Stimulated activated CD4-positive, alpha-beta T cell treated with anti-CD3 and anti-CD28 coated beads, Interleukin-15, amount 100 ng/mL, for 1 hour (primary cell): ENCODE measurements at places on chromosomes 2 and 18.
A peak's percentile ranks its signal among the peaks of the same experiment; 100 is the strongest.

DNA sequence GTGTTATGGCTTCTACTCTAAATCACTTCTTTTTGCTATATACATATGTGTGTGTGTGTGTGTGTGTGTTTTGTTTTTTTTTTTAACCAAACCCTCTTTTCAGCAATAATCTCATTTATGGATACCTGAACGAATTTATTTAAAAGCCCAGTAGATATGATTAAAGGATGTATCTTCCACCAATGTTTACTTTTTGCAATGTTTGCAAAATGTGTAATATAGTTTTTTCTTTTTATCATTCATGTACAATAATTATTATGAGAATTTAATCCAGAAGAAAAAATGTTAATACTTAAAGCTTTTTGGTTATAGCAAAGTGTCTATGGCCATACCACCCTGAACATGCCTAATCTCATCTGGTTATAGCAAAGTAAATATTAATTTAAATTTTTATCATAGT, 1.6 kb upstream of the CNDP2 start:
- no peak for DNase-seq

DNA sequence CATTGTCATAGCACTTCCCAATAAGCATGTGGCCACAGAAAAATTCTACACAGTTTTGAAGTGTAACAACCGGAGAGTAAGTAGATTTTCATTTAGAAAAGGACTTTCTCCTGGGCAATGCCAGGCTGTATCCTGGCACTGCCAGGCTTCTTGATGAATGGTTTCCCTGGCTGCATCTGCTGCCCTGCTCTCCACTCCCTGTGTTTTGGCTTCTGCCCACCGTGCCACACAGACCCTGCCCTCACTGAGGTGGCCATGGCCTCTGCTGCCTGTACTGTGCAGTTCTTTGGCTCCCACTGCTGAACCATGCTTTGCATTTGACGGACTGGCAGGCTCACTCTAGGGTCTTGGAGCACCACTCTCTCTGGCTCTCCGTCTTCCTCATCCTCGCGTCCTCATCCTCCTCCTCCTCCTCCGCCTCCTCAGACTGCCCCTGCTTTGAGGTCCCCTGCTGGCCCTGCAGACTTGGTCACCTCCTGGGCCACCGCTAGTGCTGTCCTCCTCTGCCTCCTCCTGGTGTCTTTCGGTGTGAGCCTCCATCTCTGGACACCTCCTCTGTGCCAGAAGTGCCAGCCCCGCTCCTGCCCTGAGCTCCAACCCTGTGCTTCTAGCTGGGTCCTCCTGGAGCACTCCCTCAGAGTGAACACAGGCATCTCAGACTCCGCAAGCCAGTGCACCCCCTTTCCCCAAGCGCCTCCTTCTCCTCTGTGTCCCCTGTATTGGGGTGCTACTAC, 45.9 kb upstream of the CNGA3 start:
- DNase-seq, result no peak

GRCh38 chr2:197996583-197996982, 192.2 kb downstream of the PLCL1 start:
- DNase-seq, result no peak

DNA sequence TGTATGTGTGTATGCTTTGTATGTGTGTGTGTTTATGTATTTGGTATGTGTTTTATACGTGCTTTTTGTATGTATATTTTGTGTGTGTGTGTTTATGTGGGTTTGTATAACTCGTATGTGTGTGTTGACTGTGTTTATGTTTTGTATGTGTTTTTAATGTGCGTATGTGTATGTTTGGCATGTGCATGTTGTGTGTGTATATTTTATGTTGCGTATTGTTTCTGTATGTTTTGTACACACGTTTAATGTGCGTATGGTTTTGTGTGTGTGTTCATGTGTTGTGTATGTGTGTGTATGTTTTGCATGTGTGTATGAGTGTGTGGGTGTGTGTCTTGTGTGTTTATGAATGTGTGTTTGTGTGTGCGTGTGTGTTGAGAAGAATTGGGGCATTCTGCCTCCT, 55.2 kb upstream of the NCK2 start:
- no peak for DNase-seq

GRCh38 chr2:158686210-158686691, 108.9 kb upstream of the DAPL1 start:
- DNase-seq, result no peak

GRCh38 chr2:24123922-24124580, 782 bp downstream of the FAM228B start:
- DNase-seq, result no peak

- DNase-seq, result no peak
These were observed 324.1 kb upstream of the TCF4 start for GRCh38 chr18:55912071-55912470.

DNA sequence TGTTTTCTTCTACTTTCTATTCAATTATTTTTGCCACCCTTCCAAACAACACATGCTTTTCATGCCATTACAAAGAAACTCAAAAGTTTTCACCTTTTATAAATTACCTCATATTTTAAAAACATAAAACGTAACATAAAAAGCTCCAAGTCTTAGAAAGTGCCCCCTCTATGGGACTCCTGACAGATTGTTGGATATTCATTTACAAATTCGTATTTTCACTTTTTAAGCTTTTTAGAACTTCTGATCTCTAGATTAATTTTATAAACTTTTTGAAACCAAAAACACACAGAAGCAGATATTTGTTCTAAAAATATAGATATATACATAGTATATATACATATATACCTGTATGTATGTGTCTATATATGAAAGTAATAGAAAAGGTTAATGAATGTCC, 1.5 kb downstream of the COL5A2 start:
- no peak for DNase-seq

- peak; percentile 28 for DNase-seq
These were observed 29.4 kb upstream of the NOTO start for GRCh38 chr2:73172963-73173362.

DNA sequence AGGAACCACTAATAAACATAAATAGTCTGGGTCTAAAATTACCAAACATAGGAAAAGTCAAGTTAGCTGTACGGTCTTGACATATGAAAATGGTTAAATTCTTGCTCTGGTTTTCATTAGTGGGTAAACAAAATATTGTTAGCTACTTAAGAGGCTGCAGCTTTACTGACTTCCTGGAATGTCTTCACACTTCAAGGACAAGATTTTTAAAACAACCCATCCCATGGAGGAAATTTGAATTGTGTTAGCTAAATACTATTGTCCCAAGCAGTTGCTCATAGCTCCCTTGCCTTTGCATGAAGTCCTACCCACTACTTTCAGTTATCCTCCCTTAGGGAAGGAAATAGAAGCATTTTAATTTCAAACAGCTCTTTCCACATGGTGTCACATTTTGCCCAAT, 128.5 kb downstream of the EPHA4 start:
- DNase-seq, result no peak

DNA sequence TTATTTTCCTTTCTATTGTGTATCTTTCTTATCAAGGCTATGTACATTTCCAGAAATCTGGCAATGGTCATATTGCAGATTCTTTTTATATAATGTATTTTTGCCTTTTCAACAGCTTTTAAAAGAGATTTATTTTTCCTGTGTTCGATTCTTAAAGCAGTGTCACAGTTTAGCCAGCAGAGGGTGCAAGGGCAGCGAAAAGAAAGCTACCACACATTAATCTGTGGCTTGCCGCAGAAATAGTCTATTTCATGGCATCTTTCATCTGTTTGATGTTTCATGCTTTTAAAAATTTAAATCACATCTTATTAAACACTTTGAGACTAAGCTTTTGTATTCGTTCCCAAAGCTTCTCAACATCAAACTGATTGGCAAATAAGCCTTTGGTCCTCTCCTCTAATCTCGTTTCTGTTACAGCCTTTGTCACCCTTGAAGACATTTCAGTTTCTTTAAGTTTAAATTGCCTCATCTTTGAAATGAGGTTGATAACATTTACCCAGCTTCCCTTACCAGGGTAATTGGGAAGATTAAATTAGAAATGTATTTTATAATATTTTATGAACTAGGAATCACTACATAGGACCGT, 73.3 kb downstream of the PIK3C3 start:
- no peak for DNase-seq

DNA sequence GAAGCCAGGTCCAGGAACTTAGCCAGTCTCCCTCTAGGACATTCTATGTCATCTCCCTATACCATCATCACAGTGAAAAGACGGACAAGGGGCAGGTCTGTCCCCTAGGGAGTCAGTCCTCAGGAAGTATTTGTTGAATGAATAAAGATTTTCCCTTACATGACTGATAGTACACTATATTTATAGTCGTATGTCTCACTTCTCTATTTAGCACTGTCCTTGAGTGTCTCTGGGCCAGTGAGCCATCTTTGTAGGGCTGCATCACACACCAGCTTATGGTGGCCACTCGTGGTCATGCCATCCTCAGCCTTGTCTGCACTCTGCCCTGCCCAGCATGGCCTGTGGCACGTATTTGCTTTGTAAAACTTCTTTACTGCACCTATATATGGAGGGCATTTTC, 25.8 kb downstream of the PTPN18 start:
- no peak for DNase-seq

GRCh38 chr2:169091256-169091655, 21.9 kb downstream of the DHRS9 start:
- no peak for DNase-seq

DNA sequence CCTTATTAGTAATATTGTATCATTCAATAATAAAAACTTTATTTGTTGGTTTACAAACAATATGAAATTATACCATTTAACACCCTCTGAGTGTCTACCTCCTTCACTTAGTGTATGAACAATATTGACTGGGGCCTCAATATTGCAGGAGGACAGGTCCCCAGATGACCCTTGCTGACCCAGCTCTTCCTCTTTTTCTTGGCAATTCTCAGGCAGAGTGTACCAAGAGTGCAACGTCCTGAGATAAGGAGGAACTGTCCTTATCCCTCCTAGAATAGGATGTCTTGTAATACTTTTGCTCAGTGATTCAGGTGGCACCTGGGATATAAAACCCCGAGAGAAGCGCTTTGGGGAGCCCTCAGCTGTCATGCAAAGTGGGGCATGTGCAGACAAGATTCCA, 76.8 kb downstream of the PLA2R1 start:
- DNase-seq, result no peak

DNA sequence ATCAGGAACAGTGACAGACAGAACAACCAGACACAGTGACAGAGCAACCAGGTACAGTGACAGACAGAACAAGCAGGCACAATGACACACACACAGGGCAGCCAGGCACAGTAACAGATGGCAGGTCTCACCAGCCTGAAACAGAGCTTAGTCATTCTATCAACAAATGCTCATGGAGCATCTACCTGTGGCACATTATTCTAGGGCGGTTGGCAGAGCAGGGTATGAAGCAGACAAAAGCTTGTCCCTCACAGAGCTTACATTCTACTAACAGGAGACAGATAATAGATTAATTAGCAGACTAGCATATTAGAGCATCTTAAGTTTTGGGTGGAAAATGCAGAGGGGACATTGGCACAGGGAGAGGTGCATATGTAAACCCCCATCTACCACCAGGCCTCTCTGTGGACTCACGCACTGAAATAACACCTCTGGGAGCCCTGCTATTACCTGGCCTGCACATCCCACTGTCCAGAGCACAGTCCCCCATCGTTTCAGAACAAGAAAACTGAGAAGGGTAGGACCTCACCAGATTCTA, 64.1 kb upstream of the RAB6C start:
- DNase-seq, result no peak

GRCh38 chr2:17052001-17052400, 386.4 kb upstream of the CYRIA start:
- DNase-seq, result no peak

DNA sequence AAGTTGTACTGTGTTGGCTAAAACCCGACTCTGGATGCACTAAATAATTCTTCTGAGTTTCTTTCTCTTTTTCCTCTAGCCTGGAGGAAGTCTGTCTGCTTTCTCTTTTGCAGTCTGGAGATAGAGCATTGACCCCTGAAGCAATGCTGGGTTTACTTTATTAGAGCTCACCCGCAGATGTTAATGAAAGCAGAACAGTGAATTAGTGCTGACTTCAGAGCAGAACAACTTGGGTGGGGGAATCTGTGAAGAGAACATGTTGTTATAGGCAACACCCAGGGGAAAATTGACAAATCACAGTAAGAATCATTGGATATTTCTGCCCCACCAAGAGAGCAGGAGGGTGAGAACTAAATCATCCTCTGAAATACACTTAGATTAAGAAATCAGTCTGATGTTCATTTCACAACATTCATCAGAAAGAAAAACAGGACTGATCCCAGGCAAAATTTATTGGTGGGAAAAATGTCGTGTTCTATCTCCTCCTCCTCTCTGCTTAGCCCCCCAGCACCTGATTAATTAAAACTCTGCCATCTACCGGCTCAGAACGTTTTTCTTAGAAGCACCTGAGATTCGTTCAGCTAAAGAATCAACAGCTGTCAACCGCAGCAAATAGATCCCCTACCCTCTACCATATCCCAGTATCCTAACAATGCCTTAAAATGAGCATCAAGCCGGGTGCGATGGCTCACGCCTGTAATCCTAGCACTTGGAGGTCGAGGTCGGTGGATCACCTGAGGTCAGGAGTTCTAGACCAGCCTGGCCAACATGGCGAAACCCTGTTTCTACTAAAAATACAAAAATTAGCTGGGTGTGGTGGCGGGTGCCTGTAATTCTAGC, 165.1 kb downstream of the FMNL2 start:
- DNase-seq, result no peak

DNA sequence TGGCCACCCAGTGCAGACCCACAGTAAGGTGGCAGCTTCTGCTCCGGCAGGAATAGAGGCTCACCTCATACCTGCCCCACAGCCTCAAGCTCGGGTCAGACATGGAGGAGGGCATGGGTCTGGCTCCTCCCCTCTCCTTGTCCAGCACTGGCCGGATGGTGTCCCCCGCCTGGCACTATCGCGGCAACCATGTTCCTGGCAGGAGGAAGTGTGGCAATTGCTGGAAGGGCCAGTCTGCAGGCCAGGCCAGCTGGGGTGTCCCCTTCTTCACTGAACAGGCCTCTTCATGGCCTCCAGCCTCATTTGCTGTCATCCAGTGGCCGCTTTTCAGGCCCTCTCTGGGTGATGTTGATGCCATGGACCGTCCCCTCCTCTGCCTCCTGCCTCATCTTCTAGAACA, 41.4 kb upstream of the SMAD7 start:
- DNase-seq, result no peak
